NCI-H2029 treated with DMSO at 0.1 percent for 48 hours (cell line): ENCODE measurements at places on chromosomes 1 and 21.

DNA sequence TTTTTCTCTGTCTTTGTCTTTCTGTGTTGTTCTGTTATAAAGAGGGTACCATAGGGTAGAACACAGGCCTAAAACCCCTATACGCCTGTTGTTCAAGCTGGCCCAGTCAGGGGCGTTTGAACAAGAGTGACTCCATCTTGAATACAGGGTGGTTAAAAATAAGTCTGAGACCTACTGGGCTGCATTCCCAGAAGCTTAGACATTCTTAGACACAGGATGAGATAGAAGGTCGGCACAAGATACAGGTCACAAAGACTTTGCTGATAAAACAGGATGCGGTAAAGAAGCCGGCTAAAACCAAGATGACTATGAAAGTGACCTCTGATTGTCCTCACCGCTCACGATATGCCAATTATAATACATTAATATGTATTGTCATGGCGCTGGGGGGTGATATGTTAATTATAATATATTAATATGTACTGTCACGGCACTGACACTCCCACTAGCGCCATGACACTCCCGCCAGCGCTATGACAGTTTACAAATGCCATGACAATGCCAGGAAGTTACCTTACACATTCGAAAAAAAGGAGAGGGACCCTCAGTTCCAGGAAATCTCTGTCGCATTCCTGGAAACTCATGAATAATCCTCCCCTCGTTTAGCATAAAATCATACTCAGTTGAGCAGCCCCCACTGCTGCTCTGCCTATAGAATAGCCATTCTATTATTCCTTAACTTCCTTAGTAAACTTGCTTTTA lies 58.5 kb upstream of the KLHDC7A start:
- DNase-seq: no peak

DNA sequence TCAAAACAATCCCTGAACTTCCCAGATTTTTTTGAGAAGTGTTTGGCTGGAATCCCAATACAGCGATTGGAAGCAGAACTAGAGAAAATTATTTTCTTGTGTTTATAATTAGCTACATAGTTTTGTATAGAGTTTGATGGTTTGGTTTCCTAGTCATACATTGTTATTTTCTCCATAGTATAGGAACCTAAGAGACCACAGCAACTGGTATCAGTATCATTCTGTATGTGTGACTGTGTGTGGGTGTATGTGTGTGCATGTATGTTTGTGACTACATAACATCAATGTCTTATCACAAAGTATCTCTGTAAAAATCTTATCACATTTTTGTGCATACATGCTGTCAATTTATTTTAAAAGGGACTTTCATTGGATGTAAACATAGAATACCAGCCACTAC lies 780.5 kb downstream of the MRPL39 start:
- no peak for DNase-seq

GRCh38 chr1:51214615-51215131 lies 21.4 kb upstream of the RNF11 start:
- DNase-seq: no peak

GRCh38 chr1:200666309-200666708 lies 3.4 kb downstream of the DDX59 start:
- DNase-seq: no peak

DNA sequence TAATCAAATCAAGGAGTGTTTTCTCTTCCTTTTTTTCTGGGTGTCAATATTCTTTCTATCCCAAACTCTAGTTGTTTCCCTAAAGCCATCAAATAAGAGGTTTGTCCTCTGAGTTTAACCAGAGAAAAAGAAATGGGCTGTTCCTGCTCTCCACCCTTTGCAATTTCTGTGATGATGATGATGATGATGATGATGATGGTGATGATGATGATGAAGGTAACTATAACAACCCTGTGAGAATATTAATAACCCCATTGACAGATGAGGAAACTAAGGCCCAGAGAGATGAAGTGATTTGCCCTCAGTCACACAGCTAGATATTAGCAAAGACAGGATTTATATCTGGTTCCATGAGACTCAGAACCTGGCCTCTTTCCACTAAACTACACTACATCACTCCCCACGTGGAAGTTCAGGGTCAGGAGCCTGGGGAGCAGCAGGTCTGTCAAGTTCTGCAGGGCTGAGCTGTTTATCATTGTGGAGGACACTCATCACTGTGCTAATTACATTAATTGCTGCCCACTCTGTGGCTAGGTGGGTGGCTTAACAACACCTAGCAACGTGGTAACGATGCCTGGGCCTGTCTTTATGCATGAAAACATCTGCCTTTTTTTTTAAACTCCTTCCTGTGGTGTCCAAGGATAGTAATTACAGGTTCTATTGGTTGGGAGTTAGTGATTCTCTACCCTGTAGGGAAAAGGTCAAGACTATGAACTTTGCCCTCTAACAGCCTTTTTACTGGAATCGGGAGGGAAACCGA lies 19.0 kb upstream of the JUN start:
- no peak for DNase-seq

- no peak for DNase-seq
Observed at GRCh38 chr1:229339520-229339919, 3.3 kb downstream of the CCSAP start.

DNA sequence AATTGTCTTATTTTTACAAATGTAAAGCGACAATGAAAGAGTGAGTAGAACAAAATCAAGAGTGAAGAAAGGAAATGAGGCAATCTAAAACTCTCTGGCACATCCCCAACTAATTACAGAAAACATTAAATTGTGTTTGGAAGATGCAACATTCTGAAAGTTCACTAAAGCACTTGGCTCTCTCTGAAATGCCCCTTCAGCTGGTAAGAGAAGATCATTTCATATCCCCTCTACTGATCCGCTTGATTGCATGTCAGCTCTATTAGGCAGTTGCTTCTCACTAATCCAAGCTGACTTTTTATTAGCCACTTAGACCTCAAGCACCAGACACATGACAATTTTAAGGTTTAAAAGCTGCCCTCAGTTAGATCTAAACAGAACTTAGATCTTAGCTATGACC lies 262.8 kb upstream of the PRMT6 start:
- no peak for DNase-seq

DNA sequence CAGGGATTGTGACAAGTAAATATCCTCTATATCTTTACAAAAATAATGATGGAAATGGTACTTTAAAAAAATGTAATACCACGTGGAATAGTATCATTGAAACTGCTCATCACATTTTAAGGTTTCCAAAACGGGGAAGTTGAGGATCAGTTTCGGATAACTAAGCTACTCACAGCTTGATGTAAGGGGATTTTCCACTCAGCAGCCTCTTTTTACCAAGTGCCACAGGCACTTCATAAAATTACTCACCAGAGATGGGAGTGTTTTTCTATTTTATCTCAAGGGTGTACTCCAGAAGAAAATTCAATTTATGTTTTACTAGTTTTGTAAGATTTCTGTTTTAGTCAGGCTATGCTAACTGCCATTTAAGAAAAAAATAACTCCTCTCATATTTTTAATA lies 91.7 kb downstream of the TPR start:
- no peak for DNase-seq

GRCh38 chr1:188778578-188778977 lies 1699.1 kb downstream of the BRINP3 start:
- DNase-seq: no peak

DNA sequence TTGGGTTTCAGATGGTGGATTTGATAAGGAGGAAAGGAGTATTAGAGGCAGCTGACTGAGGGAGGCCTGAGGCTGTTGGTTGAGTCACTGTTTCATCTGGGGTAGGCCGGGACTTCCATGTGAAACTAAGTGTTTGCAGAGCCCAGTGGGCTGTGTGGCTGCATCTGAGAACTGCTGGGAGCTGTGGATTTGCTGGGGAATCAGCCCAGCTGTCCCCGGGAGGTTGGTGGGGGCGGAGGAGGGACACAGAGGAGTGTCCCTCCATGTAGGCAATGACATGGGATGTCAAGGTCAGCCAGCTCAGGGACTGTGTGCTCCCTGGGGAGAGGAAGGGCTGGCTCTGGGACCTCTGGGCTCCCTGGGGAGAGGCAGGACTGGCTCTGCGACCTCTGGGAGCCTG lies 36.4 kb downstream of the SLC2A7 start:
- no peak for DNase-seq

GRCh38 chr1:78114034-78114956 lies 68.5 kb downstream of the GIPC2 start:
- peak; percentile 76 for DNase-seq

- no peak for DNase-seq
Observed at GRCh38 chr1:111615870-111616715, 3.5 kb upstream of the RAP1A start.

GRCh38 chr1:78673120-78673519 lies 23.5 kb downstream of the IFI44 start:
- DNase-seq: no peak

GRCh38 chr1:215566556-215567490 lies at the start of gene KCTD3:
Gene KCTD3 (plus strand): TSS chr1:215567304. CDS start chr1:215567686, 382 bp downstream.
- DNase-seq: peak; percentile 65

DNA sequence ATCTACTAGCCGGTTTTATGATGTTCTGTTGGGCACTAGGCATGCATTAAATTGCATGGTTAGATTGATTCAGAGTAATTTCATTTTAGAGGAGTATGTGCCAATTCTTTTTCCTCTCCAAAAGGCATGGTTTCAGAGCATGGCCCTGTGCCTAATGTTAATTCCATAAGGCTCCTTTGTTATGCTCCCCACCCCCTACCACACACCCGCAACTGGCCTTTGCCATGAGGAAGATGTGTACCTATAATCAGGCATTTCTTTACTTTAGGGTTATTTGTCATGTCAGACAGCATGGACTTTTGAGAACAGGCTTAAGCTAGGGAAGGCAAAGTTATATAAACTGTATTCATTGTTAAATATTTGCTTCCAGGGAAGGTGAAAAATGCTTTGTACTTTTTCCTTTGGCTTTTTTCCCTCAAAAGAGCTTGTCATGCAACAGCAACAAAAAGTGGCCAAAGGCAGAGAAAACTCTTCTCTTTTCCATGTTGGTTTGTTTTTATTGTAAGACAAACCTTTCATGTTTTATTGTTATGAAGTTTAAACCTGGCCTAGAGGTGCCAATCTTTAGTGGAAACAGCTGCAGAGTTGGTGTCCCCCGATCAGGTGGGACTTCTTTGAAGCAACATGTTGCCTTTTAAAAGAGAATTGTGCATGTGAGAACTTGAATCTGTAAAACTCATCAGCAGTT lies 24.3 kb upstream of the NBL1 start:
- DNase-seq: no peak
